NCI-H2029 (cell line): ENCODE measurements at places on chromosomes 11 and 22.

- DNase-seq = no peak
Observed at GRCh38 chr11:117433717-117434116, 106.1 kb downstream of the CEP164 start.

DNA sequence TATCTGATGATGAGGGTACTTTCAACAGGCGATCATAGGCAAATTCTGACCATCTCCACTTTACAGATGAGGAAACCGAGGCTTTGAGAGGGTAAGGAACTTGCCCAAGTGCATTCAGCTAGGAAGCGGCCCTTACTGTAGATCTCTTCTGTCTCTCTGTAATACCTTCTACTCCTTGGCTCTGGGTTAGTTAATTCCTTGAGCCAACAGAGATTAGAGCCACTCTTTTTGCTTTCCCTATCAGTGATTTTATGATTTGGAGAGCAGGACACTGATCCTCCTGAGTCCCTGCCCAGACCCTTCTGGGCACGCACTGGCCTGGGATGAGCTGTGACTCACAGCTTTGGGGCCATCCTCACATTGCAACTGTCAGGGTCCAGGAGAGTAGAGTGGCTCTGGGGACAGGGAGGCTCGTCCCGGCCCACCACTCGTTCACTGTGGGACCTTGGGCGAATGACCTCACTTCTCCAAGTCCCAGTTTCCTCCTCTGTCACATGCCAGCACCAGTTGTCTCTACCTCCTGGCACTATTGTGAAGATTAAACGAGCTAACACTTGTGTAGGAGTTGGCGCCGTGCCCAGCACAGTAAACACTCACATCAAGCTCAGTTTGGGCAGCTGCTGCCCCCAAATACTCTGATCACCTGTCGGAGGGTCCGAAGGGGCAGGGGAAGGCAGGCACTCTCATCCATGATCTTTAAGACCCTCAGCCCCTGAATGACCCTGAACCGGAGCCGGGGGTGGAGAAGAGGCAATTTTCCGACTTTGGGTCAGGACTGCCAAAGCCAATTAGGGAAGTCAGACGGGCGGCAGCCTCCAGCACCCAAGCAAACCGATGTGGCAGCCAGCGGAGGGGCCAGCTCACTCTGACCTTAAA, 235.0 kb downstream of the MIAT start:
- peak; percentile 91 for DNase-seq

DNA sequence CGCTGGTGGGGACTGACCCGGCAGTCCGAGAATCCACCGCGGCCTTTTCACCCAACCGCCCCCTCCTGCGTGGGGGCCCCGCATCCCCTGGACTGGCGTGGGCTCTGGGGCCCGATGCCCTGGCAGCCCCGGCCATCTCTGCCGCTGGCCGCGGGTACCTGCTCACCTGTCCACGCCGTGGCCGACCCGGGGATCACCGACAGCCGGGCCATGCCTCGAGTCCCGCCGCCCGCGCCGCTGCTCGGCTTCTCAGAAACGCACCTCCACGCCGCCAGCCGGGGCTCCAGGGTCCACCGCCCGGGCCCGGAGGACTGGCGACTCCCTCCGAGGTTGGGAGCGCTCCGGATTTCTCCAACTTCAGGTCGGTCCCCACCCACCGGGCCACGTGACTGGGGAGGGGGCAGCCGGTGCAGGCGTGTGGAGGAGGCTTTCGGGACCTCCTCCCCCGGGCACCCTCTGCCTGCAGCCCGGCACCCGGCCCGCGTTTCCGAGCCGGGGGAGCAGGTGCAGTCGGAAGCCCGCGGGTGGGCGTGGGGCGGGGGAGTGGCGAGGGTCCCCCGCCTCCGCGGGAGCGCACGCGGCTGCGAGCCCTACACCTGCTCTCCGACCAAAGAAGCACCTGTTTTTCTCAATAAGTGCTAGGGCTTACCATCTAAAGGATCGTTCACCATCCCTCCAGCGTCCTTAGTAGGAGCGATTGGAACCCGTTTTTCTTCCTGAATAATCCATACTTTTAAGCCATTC, 554 bp upstream of the NRIP3 start:
- DNase-seq = no peak

DNA sequence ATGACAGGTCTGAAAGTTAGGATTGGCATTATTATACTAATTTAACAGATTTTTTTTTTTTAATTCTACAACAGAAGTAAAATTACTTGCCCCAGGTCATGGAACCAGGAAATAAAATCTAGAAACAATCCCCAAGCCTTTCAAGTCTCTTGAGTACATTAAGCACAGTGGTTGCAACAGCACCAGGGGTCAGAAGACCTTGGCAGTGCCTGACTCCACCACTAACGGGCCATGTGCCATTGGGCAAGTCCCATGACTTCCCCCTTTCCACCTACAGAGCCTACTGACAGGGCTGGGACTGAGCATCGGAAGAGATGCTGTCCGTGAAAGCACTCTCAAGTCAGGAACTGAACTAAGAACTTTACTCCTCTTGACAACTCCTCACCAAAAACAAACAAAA, 98.6 kb upstream of the AKIP1 start:
- DNase-seq = no peak

GRCh38 chr22:31945443-31945855, 1.1 kb downstream of the YWHAH start:
- DNase-seq = no peak

- peak; percentile 75 for DNase-seq
Observed at GRCh38 chr11:14029971-14030920, 67.7 kb downstream of the SPON1 start.

DNA sequence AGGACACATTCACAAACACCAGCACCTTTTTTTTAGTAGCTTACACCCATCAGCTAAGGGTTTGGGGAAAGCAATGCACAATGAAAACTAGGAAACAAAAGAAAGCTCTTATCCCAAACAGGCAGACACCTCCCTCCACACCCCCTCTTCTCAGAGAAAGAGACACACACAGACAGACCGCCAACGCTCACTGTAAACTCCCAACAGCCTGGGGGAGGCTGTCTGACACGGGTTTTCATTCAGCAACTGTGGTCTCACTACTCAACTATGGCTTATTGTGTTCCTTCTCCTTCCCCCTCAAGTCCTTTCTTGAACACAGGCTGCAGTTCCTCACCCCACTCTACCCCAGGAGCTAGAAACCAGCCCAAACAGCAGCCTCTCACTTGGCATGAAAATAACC, 123.4 kb downstream of the C11orf58 start:
- no peak for DNase-seq

DNA sequence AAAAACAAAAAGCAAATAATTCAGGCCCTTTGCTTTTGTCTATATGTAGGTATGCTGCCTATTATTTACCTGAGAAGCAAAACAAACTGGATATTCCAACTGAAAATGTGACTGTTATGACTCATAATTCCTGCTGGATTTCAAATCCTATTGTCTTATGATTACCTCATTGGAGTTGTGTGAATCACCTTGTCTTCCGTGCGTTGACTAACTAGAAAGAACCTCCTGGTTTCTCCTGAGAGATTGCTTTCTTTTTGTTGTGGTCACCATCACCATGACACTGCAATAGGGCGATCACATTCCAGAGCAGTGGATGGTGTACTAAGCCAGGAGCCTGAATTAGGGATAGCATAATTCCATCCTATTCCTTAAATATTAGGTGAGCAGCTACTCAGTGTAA, 23.0 kb upstream of the EXPH5 start:
- DNase-seq = no peak

DNA sequence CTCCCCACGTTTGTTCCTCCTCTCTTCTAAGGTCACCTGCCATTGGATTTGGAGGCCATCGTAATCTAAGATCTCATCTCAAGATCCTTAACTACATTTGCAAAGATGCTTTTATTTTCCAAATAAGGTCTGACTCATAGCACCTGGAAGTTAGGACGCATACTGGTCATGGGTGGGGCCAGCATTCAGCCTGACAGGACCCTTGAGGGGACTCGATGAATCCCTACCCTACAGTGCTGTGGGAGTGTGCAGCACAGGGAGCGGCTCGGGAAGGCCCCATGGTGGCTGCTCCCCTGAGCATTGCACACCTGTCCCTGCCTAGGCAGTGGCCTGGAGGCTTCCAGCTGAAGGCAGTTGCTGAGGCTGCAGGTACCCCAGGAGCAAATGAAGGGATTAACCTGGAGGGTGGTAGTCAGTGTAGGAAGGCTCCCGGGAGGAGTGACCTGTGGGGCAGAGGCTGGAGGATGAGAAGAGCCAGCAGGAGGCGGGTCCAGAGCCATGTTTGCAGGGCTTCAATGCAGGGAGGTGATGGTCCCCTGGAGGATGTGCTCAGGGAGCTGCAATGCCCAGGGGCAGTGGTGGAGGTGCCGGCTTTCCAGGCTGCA, 362.2 kb downstream of the CTTN start:
- no peak for DNase-seq

DNA sequence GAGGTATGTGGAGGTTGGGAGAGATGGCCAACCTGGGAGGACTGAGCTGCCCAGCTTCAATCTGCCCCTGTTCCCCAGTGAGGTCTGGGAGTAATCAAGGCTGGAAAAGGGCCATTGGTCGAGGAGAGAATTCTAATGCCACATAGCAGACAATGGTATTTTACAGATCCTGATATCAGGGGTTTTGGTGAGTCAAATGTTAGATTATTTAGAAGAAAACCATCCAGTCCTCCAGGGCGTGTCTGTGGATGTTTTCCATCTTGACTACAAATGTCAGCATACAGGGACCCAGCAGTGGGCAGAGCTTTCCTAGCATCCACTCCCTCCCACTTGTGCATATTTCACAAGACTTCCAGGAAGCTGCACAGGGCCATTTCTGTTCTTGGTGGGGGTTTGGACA, 107.9 kb downstream of the SCN3B start:
- DNase-seq = no peak

DNA sequence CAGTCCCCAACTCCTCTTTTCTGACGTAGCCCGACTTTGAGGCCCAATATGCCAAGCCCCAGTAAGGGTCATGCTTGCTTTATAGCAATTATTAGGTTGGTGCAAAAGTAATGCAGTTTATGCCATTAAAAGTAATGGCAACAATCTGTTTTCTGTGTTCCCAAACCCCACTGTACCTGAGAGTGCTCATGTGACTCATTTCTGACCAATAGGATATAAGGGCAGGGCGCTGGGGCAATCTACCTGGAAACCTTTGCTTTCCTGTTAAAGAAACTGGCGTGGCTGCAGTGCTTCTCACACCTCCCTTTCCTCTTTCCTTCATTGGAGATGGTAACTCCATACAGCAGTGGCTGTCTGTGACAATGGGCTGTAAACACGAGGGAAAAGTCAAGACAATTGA, 78.9 kb upstream of the MPPED2 start:
- no peak for DNase-seq

GRCh38 chr11:110921742-110922521, 209.7 kb upstream of the ARHGAP20 start:
- no peak for DNase-seq

- DNase-seq = no peak
Observed at GRCh38 chr11:66696146-66696545, 18.5 kb upstream of the RBM4B start.

GRCh38 chr22:48517039-48518030, 1310.3 kb downstream of the BRD1 start:
- no peak for DNase-seq

GRCh38 chr11:57339328-57339727, 1.2 kb downstream of the P2RX3 start:
- DNase-seq = no peak

DNA sequence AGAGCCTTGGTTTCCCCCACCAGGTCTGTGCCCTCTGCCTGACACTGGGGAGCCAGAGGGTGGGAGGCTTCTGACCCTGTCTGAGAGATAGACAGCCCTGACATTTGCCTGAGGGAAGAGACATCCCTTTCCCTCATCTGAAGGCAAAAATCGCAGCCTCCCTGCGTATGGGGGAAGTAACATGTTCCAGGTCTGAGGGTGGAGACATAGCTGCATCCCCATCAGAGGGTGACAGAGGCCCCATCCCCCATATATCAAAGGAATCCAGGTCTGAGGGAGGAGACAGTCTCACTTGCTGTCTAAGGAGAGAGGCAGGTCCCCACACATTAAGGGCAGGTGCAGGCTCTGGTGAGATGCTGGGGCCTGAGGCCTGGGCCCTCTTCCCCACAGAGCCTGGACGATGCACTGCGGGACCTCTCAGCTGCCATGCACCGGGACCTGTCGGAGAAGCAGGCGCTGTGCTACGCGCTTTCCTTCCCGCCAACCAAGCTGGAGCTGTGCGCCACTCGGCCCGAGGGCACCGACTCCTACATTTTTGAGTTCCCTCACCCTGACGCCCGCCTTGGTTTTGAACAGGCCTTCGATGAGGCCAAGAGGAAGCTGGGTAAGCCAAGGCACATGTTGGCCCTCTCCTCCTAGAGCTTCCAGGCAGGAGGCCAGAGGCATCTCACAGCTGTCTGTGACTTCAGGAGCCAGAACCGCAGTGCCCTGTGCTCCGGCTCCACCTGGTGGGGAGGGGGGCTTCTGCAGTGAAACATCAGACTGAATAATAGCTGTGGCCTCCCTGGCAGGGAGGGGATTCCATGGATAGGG, 16.1 kb upstream of the RELT start:
- no peak for DNase-seq

GRCh38 chr11:11640996-11641395, 19.2 kb upstream of the GALNT18 start:
- DNase-seq = no peak

GRCh38 chr11:72981080-72981479, 161.0 kb downstream of the FCHSD2 start:
- DNase-seq = no peak

- no peak for DNase-seq
Observed at GRCh38 chr22:31615940-31616314, 46.1 kb downstream of the PISD start.

DNA sequence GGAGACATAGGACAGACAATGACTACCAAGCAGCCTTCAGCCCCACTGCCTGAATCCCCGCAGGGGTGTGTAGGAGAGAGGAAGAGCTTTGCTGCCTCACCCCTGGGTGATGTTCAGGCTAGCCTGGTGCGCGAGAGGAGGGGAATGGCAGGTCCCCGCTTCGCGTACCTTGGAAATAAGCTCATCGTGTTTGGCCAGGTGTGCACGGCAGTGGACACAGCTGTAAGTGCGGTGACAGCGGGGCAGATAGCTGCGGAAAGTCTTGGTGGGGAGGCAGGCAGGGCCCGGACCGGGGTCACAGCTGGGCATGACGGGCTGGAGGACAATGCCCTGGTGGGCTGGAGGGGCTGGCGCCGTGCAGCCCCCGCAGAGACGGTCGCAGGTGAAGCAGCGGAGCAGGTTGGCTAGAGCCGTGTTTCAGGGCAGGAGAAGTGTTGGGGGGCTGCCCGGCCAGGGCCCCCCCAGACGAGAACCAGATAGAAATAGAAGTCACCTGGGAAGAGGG, 2.9 kb downstream of the YPEL4 start:
- DNase-seq = no peak

GRCh38 chr11:57160665-57161064, 21.1 kb upstream of the LRRC55 start:
- DNase-seq = no peak
